ENCODE measurements at places on chromosomes 7 and 10.

- DNase-seq: no peak
These were observed 752 bp upstream of the ABCA13 start for GRCh38 chr7:48170506-48170905.

DNA sequence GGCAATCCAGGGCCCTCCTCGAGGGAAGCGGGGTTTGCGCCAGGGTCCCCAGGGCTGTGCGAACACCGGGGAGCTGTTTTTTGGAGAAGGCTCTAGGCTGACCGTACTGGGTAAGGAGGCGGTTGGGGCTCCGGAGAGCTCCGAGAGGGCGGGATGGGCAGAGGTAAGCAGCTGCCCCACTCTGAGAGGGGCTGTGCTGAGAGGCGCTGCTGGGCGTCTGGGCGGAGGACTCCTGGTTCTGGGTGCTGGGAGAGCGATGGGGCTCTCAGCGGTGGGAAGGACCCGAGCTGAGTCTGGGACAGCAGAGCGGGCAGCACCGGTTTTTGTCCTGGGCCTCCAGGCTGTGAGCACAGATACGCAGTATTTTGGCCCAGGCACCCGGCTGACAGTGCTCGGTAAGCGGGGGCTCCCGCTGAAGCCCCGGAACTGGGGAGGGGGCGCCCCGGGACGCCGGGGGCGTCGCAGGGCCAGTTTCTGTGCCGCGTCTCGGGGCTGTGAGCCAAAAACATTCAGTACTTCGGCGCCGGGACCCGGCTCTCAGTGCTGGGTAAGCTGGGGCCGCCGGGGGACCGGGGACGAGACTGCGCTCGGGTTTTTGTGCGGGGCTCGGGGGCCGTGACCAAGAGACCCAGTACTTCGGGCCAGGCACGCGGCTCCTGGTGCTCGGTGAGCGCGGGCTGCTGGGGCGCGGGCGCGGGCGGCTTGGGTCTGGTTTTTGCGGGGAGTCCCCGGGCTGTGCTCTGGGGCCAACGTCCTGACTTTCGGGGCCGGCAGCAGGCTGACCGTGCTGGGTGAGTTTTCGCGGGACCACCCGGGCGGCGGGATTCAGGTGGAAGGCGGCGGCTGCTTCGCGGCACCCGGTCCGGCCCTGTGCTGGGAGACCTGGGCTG lies 26.0 kb downstream of the PRSS2 start:
- no peak for DNase-seq

DNA sequence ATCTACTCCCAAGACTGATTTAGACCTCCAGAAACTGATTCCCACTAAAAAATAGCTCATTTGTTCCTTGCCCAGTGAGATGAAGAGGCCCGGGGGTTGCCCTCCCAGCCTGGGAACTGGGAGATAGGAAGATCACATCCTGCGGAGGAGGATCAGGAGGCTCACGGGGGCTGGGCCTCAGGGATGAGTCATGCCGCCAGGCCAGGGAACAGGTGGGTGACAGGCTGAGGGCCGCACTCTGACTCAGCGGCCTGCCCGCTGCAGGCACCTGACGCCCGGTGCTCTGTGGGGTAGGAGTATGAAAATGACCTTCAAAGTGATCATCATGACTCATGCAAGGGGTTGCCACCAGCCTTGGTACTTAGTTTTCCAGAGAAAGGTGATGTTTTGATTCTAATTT lies 104.5 kb upstream of the ZPBP start:
- DNase-seq: peak; percentile 74

- no peak for DNase-seq
These were observed 81.4 kb upstream of the FAM133B start for GRCh38 chr7:92671505-92672169.

- DNase-seq: no peak
These were observed 87.5 kb upstream of the GATAD1 start for GRCh38 chr7:92359801-92360200.

GRCh38 chr10:76149602-76150138 lies 718.2 kb downstream of the LRMDA start:
- no peak for DNase-seq

- DNase-seq: no peak
These were observed 76.6 kb downstream of the SLC16A9 start for GRCh38 chr10:59633063-59633462.

All from upper lobe of left lung (tissue), 6 donors.